ENCODE measurements at places on chromosomes 16 and 17. TPM values are rescaled to one million over a fixed set of nuclear protein-coding genes. Genes with fewer than 3 reads are reported as not detected.

Gene TNFRSF13B
- total RNA-seq: not detected

DNA sequence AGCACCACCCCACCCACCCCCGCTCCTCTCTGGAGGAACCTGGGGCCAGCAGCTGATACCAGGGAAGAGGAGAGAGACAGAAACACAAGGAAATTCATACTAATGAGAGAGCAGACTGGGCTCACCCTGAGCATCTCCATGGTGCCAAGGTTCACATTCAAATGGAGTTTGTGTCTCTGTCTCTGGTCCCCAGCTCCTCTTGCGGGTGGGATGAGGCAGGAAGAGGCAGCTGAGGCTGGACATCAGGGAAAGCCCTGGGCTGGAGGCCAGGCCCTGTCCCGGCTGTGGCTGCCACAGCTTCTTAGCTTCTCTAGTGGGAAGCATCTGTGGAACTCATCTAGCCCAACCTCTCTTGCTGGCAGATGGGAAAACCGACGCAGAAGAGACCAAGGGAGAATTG lies 121.5 kb downstream of the SDK2 start:
- no peak for ATAC-seq

DNA sequence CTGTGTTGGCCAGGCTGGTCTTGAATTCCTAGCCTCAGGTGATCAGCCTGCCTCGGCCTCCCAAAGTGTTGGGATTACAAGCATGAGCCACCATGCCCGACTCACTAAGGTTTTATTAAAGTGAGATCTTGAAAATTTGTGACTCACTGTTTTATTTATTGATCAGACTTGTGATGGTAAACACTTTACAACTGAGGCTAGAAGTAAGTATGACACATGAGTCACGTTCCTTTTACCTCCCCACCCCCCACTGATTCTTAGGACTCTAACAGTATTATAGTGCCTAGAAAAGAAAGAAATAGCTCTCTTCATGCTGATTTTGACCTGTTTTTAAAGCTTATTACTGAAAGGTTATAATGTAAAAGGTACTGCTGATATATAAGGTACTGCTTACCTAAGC lies 160.6 kb downstream of the TANC2 start:
- ATAC-seq: no peak

GRCh38 chr17:8673612-8674011 lies 43.1 kb upstream of the MYH10 start:
- no peak for ATAC-seq

Gene OTOA
- total RNA-seq: 0.14 TPM

Gene RNF112
- total RNA-seq: 3.7 TPM

Gene SLFN12
- 0.05 TPM for total RNA-seq

Gene GPR179
- total RNA-seq: 4.9 TPM

DNA sequence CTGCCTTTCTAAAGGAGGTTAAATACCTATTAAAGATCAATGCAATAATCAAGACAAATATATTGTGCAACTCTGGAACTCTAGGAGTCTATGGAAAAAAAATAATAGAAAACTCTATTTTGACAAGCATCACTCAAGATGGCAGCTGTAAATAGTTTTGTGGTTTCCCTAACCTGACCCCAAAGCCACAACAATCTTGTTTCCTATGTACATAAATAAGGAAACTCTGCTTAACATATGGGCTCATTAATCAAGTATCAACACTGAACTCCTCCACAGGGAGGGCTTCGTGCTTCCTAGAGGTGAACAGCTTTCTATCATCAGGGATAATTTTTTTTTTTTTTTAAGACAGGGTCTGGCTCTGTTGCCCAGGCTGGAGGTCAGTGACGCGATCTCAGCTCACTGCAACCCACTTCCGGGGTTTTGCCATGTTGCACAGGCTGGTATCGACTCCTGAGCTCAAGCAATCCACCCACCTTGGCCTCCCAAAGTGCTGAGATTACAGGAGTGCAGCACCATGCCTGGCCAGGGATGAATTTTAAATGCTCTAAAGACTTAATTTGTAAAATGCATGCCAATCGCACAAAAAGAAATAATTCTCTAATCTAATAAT lies 42.5 kb downstream of the ARHGAP17 start:
- ATAC-seq: no peak

DNA sequence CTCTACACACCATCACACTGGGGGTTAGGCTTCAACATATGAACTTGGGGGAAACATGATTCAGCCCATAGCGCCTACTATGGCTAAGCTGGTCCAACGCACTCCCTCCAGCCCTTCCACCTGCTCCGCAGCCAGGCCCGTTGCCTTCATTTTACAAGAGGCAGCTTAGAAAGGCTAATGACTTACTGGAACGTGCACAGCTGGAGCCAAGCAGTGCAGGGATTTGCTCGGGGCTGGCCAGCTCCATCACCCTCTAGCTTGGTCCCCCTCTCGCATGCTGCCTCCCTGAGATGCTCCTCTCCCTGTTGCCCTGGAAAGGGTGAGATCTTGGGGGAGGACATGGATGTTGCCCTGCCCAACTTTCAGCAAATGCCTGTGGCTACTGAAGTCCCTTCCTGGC lies 2.8 kb upstream of the CACNG1 start:
- ATAC-seq: no peak

Gene LRRC75A
- 5.2 TPM for total RNA-seq

DNA sequence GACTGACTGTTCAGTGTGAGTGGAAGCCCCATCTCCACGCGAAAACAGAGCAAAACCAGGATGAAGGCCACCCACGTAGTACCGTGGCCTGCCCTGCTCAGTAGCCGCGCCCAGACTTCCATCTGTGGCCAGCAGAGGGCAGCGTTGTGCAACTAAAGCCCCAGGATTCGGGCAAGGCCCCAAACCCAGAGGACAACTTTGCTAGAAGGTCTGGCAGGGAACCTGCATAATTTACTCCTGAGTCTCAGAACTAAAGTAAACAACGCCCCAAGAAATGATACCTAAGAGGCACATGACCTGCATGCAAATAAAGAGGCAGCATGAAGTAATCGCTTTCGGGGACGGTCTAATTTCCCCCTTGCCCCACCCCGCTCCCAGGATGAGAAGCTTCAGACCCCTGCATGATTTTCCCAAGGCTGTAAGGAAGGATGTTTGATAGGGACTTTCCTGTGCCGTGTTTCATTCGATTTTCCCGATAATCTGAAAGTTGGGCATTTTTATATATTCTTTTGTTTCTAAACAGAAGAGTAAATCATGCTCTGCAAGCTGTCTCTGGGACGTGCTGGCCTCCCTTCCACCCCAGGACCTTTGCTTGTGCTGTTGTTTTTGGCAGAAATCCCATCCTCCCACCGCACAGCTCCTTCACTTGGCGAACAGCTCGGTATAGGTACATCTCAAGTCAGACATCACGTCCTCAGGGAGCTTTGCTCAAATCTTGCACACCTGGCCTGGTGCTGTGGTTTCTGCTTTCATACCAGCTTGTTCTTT lies 18.6 kb downstream of the HSBP1 start:
- ATAC-seq: peak; percentile 96

Gene TPPP3
- 48.4 TPM for total RNA-seq

- no peak for ATAC-seq
Observed at GRCh38 chr16:35187665-35188225, 1728.3 kb downstream of the TP53TG3F start.

DNA sequence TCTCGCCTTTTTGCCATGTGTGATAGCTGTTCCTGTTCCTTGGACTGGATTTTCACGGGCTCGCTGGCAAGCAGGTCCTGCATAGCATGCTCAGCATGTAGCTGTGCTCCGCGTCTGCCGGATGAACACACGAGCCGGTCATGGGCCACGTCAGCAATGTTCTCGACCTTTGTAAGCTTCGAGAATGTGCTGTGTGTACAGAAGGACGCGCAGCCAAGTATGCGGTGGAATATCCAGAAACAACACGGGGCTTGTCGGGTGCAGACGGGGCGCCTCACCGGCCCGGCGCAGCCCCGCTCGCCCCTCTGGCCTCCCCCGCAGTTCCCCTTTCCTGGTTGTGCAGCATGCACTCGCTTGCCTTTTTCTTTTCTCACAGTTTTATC lies 42.2 kb downstream of the RPTOR start:
- ATAC-seq: no peak

DNA sequence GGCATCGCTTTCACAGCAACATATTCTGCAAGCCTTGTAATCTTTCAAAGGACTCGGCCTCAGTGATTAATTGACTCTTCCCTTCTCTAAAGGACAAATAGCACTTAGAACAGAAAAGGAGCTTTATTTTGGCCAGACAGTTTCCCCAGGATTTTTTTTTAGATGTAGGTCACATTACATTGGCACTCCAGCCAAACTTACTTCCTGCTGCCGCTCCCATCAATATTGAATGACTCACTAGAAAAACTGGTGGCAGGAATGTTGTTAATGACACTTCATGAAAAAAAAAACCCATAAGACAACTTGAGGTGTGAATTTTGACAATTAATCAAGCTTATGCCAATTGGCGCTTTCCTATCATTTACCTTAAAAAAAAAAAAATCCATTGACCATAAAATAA lies 432.6 kb downstream of the TOX3 start:
- no peak for ATAC-seq

DNA sequence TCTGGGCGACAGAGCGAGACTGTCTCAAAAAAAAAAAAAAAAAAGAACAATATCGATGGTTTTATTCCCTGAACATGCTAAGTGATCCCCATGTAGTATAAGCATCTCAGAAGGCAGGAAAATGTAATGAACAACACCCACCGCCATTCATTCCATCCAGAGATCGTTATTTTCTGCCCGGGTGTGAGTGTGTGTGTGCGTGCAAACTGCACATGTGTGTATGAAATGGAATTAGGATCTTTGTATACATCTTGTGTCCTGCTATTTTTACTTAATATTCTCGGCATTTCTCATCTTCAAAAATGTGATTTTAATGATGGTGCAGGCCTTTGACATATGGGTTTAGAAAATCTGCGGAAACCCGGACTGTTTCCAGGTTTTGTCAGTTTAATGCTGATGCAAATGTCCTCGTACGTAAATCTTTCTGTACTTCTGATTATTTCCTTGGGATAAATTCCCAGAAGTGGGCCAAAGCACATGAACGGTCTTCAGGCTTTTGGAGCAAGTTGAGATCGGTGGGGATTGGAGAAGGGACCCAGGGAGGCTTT lies 254.8 kb downstream of the SEC14L1 start:
- no peak for ATAC-seq

DNA sequence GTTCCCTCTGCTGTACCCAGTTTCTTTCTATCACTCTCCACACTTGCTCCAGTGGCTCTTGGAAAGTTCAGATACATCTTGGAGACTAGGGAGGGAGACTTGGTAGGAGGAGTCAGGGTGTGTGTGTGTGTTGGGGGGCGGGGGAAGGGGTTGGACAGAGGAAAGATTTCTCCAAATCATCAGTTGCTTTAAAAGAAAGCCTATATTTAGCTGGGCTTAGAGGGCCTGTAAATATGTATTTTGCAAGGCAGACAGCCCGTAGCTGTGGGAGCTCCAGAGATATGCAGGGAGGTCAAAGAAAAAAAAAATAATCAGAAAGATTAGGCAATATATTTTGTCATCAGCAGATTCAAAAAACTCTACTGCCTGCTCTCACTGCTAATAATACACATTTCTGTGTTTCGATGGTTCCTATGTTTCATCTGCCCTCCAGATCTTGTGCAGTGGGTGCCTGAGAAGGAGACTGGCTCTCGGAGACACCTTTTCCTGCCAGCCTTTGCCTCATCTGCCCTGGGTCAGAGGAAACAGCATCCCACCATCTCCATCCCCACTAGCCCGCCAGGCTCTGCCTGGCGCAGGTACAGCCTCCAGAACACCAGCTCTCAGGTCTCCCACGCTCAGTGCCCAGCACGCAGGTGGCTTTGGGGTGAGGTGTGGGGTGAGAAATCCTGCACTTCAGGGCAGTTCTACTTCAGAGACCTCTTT lies 4.8 kb upstream of the PPP1R9B start:
- peak; percentile 17 for ATAC-seq

DNA sequence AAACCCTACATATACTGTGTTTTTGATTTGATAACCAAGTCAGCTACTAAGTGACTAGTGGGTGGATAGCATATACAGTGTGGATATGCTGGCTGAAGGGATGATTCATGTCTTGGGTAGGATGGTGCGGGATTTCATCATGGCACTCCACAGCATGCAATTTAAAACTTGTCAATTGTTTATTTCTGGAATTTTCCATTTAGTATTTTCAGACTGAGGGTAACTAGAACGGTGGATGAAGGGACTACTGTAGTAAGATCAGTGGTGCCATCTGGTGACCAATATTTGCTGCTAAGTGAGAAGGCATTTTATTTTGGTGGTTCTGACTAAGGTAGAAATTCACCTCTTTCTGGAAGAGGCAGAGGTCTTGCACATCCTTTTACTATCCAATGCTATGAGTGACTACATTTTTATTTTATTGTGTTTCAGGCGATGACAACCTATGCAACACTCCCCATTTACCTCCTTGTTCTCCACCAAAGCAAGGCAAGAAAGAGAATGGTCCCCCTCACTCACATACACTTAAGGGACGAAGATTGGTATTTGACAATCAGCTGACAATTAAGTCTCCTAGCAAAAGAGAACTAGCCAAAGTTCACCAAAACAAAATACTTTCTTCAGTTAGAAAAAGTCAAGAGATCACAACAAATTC lies 3.1 kb downstream of the CDC6 start:
- peak; percentile 32 for ATAC-seq

DNA sequence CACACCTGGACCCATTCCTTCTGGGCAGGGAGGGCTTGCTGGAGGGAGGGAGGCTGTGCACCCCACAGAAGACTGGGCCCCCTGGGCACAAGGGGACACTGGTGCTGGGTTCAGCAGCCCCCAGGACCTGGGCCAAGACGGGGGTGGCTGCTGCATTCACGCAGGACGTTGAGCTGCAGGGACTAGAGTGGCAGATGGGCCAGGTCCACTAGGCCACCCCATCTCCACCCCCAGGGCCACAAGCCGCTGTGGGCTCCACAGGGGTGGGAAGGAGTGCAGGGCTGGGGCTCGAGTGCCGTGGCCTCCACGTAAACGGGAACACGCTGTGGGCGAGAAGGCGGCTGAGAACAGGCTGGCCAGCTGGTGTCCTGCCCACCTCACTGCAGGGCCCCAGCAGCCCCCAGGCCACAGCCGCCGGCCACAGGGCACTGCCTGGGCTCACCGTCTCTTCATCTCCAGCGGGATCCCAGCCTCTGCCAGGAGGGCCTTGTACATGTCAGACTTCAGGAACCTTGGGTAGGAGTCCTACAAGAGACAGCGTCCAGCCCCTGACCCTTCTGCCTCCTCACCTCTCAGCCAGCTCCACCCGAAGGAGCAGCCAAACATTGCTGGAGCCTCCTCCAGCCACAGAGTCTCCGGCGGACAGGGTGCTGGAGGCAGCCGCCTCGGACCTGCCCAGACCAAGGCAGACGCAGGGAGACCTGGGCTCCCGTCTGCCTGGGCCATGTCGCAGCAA lies 6.5 kb downstream of the RGS11 start:
- ATAC-seq: no peak

Gene MT4
- not detected for total RNA-seq

Gene CLEC18C
- 0.44 TPM for total RNA-seq

DNA sequence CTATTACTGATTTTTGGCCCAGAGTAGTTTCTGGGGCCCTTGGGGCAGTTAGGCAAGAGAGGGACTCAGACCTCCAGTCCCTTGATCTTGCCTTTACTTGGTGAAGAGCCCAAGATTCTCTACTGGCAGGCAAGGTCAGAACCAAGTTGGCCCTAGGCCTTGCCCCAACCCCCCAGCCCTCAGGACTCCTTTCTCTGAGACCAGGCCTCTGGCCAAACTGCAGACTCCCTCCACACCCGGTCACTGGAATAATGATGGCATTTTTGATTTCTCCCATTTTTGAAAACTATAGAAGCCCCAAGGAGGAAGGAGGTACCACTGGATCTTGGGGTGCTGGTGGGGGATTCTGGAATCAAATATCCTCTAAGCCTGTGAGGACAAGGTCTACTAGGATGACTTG lies 18.0 kb upstream of the HOXB9 start:
- ATAC-seq: no peak

- peak; percentile 35 for ATAC-seq
Observed at GRCh38 chr16:24523569-24523968, 15.8 kb upstream of the RBBP6 start.
